Cardiac septum (tissue), 1 donor: ENCODE measurements at places on chromosomes 7 and 10. TPM values are rescaled to one million over a fixed set of nuclear protein-coding genes. Genes with fewer than 3 reads are reported as not detected.

Gene FKBP6
- total RNA-seq, result not detected

Gene NPFFR1
- total RNA-seq, result not detected

Gene MACROH2A2
- 15.3 TPM for total RNA-seq

Gene CAV2
- 311 TPM for total RNA-seq

Gene FGFR2
- 0.19 TPM for total RNA-seq
